ENCODE measurements at places on chromosomes 11 and 22.

DNA sequence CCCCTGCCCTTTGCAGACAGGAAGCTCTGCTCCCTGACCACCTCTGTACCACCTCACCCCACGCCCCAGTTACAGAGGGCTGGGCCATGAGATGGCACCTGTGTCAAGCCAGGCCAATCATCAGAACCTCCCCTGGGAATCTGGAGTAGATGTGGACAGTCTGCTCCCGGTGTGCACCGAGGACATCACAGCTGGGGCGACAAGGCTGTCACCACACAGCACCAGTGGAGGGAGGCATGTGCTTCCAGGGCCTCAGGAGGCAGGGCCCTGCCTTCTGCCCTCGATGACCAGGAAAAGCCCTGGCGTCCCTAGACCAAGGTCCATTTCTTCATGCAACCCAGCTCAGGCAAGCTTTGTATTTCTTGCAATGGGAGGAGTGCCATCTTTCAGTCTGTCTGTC, 309.5 kb downstream of the CTTN start:
- H3K27ac ChIP-seq = no peak overlapping the region
- no peak for DNase-seq

DNA sequence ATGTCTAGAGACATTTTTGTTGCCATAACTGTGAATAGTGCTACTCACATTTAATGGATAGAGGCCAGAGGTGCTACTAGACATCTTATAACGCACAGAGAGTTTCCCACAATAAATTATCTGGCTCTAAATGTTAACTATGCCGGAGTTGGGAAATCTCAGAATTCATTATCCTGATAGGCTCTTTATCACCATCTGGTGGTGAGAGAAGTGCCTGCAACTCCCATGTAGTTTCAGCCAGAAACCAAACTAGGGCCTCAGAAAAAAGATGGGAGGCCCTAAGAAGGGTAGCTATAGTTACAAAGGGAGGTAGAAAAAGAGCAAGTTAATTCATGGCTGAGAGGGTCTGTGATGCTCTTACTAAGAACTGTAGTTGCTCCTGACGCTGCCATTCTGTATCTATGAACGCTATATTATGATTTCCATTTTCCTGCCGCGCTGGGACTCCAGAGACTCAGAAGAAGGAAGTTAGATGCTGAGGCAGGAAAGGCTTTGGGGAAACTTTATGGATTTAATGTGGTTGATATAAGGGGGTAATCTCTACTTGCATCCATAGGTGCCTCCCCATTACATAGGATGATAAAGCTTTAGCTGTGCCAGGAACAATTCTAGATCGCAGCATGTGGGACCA, 22.9 kb upstream of the MRPL17 start:
- no peaks in the 10 kb centered on the region for H3K27me3 ChIP-seq
- peaks cover 5% of the 10 kb centered on the region for H3K36me3 ChIP-seq
- no peaks in the 10 kb centered on the region for H3K4me1 ChIP-seq
- H3K27ac ChIP-seq = peak overlapping the region; percentile 28
- no peak for DNase-seq
- no peak overlapping the region for H3K4me3 ChIP-seq

DNA sequence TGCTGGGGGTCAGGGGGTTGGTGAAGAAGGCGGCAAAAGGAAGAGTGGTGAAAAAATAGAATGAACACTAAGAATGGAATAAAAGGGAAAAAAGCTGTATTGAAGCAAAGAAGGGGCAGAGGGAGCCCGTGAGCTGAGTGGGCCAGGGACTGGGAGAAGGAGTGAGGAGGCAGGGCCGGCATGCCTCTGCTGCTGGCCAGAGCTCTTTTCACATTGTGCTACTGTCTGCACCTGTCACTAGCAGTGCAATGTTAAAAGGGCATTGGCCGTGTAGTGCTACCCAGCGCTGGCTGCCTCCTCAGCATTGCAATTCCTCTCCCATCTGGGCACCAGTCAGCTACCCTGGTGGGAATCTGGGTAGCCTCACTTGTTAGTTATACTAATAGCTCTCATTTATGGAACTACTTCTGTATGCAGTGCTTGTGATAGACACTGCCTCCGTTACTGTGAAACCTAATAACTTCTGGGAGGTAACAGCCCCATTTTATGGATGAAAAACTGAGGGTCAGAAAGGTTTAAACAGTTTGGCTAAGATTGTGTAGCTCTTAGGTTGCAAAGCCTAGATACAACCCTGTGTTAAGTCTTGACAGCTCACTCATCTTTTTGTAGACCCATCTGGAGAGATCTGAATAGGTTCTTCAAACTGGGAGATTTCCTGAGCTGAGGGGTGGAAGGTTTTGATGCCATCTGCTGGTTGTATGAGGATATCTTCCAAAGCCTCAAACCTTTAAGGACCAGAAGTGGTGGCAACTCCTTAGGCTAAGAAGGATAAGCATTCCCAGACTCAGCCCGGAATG, 8.5 kb downstream of the YPEL4 start:
- no peaks in the 10 kb centered on the region for H3K36me3 ChIP-seq
- no peak overlapping the region for H3K4me3 ChIP-seq
- peak; percentile 59 for DNase-seq
- peaks cover 8% of the 10 kb centered on the region for H3K4me1 ChIP-seq
- H3K27ac ChIP-seq = no peak overlapping the region
- peaks cover 9% of the 10 kb centered on the region for H3K27me3 ChIP-seq

- no peaks in the 10 kb centered on the region for H3K4me1 ChIP-seq
- no peaks in the 10 kb centered on the region for H3K36me3 ChIP-seq
- H3K27ac ChIP-seq = no peak overlapping the region
- DNase-seq = no peak
Measured at GRCh38 chr11:21037850-21038249, 368.5 kb downstream of the NELL1 start.

GRCh38 chr11:115924744-115925567, 420.7 kb upstream of the CADM1 start:
- no peaks in the 10 kb centered on the region for H3K27me3 ChIP-seq
- no peak for DNase-seq
- no peaks in the 10 kb centered on the region for H3K4me1 ChIP-seq
- H3K27ac ChIP-seq = no peak overlapping the region

DNA sequence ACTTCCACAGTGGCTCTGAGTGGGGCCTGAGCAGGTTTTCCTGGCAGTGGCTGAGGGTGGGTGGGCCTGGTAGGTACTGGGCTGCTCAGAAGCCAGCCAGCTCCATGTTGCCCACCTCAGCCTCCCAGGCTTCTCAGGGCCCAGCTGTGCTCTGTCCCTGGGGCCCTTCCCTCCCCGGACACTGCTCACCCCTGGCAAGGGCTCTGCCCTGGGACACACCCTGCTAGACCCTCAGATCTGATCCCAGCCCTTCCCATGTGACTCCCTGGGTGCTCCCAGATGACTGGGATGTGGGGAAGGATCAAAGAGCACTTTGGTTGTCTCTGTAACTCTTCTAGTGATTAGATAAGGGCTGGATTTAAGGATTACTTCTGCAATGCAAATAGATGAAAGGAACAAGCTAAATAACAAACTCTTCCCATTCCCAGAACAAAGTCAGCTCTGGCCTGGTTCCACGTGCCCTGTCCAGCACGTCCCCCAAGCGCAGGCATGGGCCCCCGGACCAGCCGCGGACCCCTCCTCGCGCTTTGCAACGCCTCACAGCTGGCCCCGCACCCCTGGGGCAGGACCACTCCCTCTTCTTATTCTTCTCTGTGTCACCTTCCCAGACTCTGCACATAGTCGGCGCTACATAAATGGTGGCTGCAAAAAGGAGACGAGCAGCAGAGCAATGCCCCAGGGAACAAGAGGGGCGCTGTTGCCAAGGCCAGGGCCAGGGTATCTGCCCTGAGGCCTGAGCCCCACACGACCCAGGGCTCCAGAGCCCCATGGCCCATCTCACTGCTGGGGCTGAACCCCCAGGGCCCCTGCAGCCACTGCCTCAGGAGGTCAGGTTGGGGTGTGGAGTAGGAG, 5.7 kb upstream of the KRTAP5-6 start:
- H3K4me1 ChIP-seq = peaks cover 6% of the 10 kb centered on the region
- H3K4me3 ChIP-seq = no peak overlapping the region
- H3K36me3 ChIP-seq = no peaks in the 10 kb centered on the region
- DNase-seq = no peak
- no peaks in the 10 kb centered on the region for H3K27me3 ChIP-seq
- no peak overlapping the region for H3K27ac ChIP-seq

- H3K36me3 ChIP-seq = no peaks in the 10 kb centered on the region
- peak; percentile 71 for DNase-seq
- H3K27me3 ChIP-seq = no peaks in the 10 kb centered on the region
- H3K4me3 ChIP-seq = no peak overlapping the region
- H3K27ac ChIP-seq = no peak overlapping the region
Measured at GRCh38 chr11:128232588-128232987, 354.8 kb downstream of the ETS1 start.

DNA sequence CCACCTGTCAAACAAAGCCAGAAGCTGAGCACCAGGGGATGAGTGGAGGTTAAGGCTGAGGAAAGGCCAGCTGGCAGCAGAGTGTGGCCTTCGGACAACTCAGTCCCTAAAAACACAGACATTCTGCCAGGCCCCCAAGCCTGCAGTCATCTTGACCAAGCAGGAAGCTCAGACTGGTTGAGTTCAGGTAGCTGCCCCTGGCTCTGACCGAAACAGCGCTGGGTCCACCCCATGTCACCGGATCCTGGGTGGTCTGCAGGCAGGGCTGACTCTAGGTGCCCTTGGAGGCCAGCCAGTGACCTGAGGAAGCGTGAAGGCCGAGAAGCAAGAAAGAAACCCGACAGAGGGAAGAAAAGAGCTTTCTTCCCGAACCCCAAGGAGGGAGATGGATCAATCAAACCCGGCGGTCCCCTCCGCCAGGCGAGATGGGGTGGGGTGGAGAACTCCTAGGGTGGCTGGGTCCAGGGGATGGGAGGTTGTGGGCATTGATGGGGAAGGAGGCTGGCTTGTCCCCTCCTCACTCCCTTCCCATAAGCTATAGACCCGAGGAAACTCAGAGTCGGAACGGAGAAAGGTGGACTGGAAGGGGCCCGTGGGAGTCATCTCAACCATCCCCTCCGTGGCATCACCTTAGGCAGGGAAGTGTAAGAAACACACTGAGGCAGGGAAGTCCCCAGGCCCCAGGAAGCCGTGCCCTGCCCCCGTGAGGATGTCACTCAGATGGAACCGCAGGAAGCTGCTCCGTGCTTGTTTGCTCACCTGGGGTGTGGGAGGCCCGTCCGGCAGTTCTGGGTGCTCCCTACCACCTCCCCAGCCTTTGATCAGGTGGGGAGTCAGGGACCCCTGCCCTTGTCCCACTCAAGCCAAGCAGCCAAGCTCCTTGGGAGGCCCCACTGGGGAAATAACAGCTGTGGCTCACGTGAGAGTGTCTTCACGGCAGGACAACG, 11.7 kb downstream of the CXCR5 start:
- H3K4me3 ChIP-seq = peak overlapping the region; percentile 22
- no peaks in the 10 kb centered on the region for H3K36me3 ChIP-seq
- peak overlapping the region; percentile 94 for H3K27ac ChIP-seq
- H3K4me1 ChIP-seq = peaks cover 67% of the 10 kb centered on the region
- peak; percentile 81 for DNase-seq

DNA sequence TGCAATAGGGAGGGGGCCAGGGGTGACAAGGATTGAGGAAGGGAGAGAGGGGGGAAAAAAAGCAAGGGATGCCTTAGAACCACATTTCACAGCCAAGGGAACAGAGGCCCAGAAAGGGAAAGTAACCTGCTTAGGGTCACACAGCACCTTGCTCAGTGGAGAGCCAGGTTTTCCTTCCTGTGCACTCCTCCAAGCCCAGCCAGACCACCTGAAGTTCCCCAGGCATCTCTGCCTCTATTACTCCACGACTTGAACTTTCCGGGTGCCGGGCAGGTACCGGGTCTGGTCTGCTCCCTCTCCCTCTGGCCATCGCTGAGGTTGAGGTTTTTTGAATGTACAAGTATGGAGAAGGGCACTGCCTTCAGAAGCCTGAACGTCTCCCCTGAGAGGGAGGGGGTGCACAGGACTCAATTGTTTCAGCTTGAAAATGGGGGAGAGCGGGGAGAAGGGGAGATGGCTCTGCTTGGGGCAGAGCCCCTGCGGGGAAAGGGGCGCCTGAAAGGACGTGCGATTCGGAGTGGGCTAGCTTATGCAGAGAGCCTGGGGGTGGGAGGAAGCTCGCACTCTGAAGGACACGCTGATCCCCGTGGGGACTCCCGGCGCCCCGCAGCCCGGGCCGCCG, 516 bp upstream of the SERPINH1 start:
- no peaks in the 10 kb centered on the region for H3K36me3 ChIP-seq
- H3K27me3 ChIP-seq = no peaks in the 10 kb centered on the region
- peak overlapping the region; percentile 91 for H3K4me3 ChIP-seq
- H3K4me1 ChIP-seq = peaks cover 22% of the 10 kb centered on the region
- peak overlapping the region; percentile 86 for H3K27ac ChIP-seq

- H3K36me3 ChIP-seq = no peaks in the 10 kb centered on the region
- H3K27me3 ChIP-seq = no peaks in the 10 kb centered on the region
- H3K27ac ChIP-seq = no peak overlapping the region
- H3K4me3 ChIP-seq = no peak overlapping the region
Measured at GRCh38 chr11:110027627-110028371, 65.4 kb upstream of the ZC3H12C start.

GRCh38 chr22:24028533-24028932, 17.4 kb downstream of the CABIN1 start:
- H3K4me1 ChIP-seq = peaks cover 4% of the 10 kb centered on the region
- H3K27me3 ChIP-seq = no peaks in the 10 kb centered on the region

DNA sequence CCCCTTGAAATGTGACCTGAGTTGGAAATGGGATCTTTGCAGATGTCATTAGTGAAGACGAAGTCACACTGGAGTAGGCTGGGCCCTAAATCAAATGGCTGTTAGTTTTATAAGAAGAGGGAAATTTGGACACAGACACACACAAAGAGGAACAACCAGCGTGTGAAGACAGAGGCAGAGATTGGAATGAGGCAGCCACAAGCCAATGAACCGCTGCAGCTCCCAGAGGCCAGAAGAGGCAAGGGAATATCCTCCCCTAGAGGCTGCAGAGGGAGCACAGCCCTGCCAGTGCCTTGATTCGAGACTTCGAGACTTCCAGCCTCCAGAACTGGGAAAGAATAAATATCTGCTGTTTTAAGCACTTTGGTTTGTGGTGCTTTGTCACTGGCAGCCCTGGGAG, 484.5 kb downstream of the MN1 start:
- H3K36me3 ChIP-seq = no peaks in the 10 kb centered on the region
- no peak overlapping the region for H3K4me3 ChIP-seq
- no peaks in the 10 kb centered on the region for H3K27me3 ChIP-seq
- no peak overlapping the region for H3K27ac ChIP-seq
- no peaks in the 10 kb centered on the region for H3K4me1 ChIP-seq

- no peak for DNase-seq
- H3K27ac ChIP-seq = no peak overlapping the region
- H3K4me3 ChIP-seq = no peak overlapping the region
Measured at GRCh38 chr22:48340727-48341709, 1486.7 kb downstream of the BRD1 start.

GRCh38 chr22:23754980-23755636, 883 bp upstream of the VPREB3 start:
- H3K4me3 ChIP-seq = no peak overlapping the region
- H3K36me3 ChIP-seq = no peaks in the 10 kb centered on the region
- H3K27me3 ChIP-seq = no peaks in the 10 kb centered on the region
- H3K27ac ChIP-seq = no peak overlapping the region
- DNase-seq = no peak

DNA sequence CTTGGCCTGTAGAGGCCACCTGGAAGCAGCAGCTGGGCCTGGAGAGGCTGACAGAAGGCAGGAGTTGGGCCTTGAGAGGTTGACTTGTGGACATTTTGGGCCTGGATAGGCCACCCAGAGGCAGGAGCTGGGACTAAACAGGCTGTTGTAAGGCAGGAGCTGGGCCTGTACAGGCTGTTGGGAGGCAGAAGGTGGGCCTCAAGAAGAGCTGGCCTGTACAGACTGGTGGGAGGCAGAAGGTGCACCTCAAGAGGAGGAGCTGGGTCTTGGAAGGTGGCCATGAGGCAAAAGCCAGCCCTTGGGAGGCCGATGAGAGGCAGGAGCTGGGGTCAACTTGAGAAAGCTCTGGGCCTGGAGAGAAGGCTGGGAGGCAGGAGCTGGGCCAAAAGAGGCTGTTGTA, 45.3 kb downstream of the OR4C45 start:
- no peak overlapping the region for H3K27ac ChIP-seq
- no peak for DNase-seq
- H3K27me3 ChIP-seq = no peaks in the 10 kb centered on the region
- H3K4me1 ChIP-seq = no peaks in the 10 kb centered on the region
